ENCODE measurements at places on chromosomes 3 and 15.

DNA sequence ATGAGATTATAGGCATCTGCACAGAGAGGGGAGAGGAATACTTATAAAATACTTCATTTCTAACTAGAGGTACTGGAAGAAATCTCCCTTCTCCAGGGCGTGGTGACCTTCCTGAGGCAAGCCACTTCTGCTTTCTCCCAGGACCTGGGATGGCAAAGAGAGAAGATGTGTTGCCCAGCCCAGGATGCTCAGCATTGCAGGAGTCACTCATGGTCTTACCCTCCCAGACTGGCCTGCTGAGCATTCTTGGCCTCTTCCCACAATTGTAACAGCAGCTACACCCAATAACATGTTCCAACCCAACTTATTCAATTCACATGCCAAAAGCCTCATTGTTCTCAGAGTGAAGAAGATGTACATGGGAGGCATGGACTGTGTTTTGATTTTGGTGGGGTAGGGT lies 37.9 kb downstream of the IL20RB start:
- DNase-seq = no peak

DNA sequence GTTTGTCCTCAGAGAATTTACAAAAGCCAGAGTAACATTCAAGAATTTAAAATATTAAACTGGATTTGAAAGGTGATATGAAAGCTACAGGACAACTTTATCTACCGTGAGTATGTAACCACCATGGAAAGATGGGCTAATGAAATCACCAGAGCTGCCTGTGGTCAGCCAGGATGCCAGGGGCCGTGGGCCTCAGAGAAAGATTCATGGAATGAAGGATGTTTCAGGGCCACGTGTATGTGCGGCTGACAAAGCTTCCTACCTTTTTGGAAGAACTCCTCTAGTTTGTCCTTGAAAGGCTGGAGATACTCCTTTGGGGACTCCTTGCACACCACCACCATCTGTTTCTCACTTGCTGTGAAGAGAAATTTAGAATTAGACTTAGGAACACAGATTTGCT lies 138.9 kb downstream of the GREM1 start:
- DNase-seq = no peak

- DNase-seq = no peak
These were observed 10.0 kb downstream of the RBP2 start for GRCh38 chr3:139466360-139466759.

- no peak for DNase-seq
These were observed 790 bp downstream of the SKOR1 start for GRCh38 chr15:67825881-67826716.

- no peak for DNase-seq
These were observed 80.7 kb downstream of the PPARG start for GRCh38 chr3:12369598-12369997.

GRCh38 chr15:69524296-69524695 lies 71.7 kb downstream of the RPLP1 start:
- DNase-seq = no peak

DNA sequence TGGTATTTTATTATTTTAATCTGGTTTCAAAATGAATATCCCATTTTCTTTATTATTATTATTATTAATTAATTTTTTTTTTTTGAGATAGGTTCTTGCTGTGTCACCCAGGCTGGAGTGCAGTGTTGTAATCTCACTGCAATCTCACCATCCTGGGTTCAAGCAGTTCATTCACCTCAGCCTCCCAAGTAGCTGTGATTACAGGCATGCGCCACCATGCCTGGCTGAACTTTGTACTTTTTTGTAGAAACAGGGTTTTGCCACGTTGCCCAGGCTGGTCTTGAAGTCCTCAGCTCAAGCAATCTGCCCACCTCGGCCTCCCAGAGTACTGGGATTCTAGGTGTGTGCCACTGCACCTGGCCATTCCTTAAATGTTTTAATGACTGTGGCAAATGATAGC lies 28.6 kb downstream of the DAG1 start:
- no peak for DNase-seq

DNA sequence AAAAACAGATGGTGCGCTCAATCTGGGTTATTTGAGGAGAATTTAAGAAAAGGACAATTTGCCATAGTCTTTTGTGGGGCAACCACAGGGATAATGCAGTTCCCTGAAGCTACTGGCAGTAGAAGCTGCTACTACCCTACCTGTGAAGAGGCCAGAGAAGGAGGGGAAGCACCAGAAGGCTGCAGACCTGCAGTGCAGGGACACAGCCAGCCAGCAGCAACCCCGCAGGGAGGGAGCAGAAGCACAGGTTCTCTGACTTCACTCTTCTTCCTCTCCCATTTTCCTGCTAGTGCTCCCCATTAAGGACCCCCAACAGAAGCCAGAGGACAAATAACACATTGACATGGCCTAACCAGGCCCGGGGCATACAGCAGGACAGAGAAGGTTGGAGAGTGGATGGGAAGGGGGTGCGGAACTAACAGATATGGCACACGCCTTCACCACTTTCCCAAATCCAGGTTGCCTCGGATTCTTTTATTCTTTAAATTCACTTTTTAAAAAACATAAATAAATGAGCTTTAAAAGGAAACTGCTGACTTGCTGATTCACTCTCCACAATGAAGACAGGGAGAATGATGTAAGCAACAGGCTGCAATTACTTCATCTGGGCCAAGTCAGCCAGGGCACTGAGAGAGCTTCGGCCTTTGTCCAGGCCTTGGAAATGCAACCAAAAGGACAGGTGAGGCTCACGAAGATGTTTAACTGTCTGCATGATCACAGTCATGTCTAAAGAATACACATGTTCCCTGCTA lies 30.1 kb downstream of the POPDC2 start:
- DNase-seq = no peak

DNA sequence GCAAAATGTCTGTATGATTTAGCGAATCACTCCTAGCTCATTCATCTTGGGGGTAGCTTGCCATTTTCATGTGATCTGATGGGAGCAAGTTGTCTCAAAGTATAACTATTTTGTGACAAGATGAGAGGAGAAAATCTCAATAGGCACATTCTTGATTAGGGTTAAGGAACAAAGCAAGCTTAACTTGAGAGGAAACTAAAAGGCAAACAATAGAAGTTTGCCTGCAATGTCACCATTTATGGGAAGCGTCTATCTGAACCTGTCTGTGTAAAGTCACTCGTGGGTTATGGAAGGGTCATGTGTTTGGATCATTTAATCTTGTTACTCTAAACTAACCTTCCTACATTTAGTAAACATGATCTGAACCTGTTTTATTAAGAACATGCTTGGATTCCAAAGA lies 232.5 kb downstream of the CDIN1 start:
- DNase-seq = no peak

Measured in DND-41 (cell line).